ENCODE measurements at places on chromosomes 7 and 10.

DNA sequence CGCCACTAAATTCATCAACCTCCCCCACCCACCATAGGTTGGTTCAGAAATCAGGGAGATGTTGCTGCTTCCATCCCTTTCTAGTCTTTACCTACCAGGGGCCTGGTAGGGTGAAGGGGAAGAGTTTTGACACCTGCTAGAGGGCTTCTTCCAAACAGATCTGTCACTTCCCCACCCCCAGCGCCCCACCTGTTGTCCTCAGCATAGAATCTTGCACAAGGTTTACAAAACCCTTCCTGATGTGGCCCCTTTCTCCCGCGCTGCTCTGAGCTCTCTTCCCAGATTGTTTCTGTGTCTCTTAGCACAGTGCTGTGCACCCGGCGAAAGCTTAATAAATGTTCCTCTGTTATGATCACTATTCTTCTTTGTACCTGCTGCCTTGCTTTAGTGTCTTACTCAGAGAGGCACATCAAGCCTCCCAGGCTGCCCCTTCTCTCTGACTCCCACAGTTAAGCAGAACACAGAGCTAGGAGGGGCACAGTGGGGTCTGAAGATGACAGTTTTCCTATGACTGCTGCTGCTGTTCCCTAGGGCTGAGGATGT lies 11.2 kb upstream of the C10orf95 start:
- no peak for DNase-seq

DNA sequence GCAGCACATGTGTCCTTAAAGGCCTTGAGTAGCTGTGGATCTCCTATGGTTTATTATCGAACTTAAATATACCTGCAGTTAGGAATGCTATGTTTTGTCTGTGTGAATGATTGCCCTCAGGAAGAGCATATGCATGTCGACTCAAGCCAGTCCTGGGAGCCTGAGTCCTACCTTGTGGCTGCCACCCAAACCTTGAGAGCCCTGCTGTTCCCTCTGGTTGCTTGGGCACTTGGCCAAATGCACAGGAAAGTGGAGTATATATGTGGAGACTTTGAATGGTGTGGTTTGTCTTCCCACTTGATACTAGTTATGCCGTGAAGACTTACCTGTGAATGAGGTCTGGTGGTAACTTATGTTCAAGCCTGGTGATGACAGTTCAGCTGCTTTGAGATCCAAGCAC lies 409.8 kb downstream of the LRMDA start:
- no peak for DNase-seq

DNA sequence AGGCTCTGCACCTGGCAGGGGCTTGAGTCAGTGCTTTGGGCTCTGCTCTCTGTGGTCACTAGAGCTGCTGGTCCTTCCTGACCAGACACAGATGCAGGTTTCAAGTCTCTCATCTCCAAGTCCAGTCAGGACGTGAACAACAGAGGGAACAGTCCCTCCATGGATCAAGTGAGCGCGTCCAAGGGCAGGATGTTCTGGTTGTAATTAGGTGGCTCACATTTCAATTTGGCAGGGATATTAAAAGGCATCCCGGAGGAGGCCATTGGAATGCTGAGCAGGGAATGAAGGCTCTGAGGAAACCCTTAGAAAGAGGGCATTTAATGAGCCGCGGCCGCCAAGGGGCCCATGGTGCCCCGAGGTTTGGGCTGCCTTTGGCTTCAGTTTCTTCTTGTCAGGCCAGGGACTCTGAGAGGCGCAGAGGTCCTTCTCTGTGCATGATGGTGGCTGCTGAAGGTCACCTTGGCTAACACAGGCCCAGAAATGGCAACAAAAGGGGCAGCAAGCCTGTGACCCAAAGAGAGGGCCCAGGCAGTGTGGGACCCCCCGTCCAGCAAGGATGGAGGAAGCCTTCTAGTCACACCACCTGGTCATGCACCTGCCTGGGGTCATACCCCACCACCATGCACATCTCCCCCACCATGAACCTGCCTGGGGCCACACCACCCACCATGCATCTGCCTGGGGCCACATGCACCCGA lies 30.7 kb upstream of the INPP5A start:
- DNase-seq, result no peak

DNA sequence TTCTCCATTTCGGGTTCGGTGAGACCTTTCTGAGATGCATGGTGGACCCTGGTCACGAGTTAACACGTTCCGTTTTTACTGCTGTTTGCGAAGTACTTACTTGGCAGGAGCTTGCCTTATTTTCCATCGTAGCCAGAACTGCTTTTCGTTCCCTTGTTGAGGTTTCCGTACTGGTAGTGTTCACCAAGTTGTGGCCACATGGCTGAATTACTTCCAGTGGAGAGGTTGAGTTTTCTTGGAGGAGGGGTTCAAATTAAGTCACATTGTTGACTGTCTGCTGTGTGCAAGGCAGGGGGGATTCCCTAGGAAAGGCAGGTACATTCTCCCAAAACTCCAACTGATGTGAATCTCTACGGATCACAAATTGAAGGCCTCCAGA lies 4.0 kb downstream of the MXI1 start:
- peak; percentile 49 for DNase-seq

GRCh38 chr7:28083164-28083997 lies 97.2 kb downstream of the JAZF1 start:
- DNase-seq, result peak; percentile 91

- DNase-seq, result no peak
Measured at GRCh38 chr7:91614431-91614830, 266.1 kb downstream of the MTERF1 start.

- DNase-seq, result no peak
Measured at GRCh38 chr10:131445623-131446022, 134.1 kb upstream of the TCERG1L start.

GRCh38 chr7:98091061-98091460 lies 15.6 kb upstream of the LMTK2 start:
- DNase-seq, result no peak

GRCh38 chr10:96873756-96874467 lies 41.8 kb downstream of the LCOR start:
- DNase-seq, result no peak

DNA sequence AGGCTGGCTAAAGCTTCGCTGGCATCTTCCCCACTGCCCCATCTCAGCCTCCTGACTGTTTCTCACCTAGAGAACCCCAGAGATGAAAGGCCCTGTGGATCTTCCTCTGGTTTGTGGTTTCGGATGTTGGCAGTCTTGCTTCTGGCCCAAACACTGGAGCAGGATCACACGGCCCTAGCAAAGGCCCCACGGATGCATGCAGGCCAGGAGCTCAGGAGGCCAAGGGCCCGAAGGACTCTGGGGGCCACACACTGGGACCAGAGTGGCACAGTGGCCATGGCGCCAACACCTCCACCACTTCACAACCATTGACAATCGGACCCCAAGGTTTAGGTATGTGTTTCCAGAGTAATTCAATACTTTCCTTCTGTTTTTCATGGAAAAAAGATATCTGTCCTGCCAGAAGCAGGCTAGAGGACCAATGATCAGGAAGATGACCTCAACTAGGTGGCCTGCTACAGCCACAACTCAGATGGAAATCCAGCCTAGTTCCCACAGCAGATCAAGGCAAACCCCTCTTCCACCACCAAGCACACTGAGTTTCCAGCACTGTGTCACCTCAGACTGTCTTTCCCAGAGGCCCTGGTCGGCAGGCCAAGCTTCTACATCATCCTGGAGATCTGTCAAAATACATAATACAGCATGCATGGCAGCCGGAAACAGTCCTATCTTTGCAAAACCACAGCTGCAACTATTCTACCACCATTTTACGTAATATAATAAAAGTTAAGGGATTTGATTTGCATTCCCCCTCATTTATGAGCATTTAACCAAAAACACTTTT lies 53.0 kb downstream of the CTBP2 start:
- no peak for DNase-seq

DNA sequence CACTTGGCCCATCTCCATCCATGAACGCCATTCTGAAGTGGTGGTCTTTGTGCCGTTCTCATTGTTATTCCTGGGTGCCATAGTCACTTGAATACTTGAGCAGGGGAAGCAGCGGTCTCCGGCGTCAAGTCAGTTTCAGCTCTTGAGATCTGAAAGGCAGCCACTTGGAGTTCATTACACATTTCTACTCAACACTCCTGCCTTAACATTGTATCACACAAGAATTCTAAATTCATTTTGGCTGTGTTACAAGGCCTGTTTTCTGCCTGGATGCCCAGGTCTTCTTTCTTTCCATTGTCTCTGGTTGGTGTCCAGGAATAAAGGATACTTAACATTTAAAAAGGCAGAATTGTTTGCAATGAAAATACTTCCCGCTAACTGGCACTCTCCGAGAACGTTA lies 69.0 kb upstream of the RAB11FIP2 start:
- no peak for DNase-seq

- DNase-seq, result no peak
Measured at GRCh38 chr10:100786591-100786990, 41.2 kb downstream of the PAX2 start.

DNA sequence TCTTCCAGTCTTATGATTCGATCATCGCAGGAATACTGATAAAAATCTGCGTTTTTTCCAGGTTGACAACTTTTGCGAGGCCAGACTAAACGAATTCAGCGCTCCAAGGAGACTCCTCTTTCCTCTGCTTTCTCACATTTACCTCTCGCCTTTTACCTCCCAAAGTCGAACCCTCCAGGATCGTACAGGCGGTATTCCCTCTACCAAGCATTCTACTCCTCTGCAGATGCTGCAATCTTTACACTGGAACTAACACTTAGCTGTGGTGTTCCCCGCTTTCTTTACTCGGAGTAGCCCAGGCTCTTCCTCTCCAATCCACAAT lies 449 bp downstream of the NUDT5 start:
- DNase-seq, result no peak

DNA sequence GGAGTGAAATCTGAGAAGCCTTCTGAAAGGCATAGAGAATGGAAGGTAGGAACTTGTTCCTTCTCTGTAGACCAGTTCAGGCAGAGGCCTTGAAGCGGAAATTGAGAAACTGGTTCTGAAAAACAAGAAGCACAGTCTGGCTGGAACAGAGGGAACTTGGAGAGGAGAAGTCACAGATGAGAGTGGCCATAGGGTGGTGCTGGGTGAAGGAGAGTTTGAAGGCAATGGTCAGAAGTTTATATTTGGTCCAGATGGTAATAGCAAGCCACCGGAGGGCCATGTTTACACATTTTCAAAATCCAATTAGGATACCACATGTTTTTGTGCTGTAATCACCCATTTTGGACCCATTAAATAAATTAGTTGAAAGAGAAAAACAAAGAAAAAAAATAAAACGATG lies 692.5 kb downstream of the INHBA start:
- DNase-seq, result peak; percentile 69

GRCh38 chr7:2737771-2738540 lies 50.0 kb downstream of the AMZ1 start:
- peak; percentile 71 for DNase-seq

DNA sequence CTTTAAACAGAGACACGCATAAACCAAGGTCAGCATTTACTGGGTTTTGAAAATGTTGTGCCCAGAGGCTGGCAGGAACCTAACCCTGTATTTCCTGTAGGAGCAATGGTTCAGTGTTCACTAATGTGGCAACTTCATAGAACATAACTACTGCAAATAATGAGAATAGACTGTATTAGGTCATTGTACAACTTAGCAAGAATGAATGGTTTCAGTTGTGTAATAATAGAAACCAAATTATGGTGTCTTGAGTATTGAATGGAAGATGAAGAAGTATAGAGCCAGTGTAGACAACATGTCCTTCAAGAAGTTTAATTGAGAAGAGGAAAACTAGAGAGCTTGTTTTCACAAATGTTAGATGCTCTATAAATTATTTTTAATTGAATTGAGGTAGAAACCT lies 172.5 kb downstream of the BUB3 start:
- no peak for DNase-seq

DNA sequence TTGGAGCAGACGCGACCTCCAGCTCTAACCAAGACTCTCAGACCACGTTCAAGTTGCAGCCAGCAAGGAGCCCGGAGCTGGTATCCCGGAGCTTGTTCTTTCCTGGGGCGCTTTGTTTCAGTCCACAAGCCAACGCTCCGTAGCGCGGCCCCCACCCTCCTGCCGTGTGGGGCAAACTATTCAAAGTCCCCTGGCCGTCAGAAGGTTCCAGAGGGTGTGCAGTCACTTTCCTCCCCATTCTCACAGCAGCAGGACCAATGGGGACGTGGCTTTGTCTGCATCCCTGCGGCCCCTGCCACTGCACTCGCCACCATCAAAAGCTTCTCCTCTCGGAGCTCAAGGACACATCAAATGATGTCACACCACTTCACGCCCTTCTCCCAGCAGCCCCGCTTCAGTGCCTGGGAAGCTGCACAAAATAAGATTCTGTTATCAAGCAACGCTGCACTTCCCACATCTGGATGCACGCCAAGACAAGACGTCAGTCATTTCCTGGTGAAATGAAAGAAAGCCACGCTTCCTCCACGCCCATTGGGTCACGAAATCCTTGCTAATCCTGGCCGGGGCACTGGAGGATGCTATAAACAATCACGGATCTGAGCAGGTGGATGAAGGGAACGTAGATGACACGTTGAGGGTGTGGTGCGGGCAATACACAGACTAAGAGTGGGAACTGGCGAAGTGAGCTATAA lies 348.2 kb downstream of the PTPRN2 start:
- DNase-seq, result no peak

GRCh38 chr10:125093974-125094705 lies 66.2 kb downstream of the CTBP2 start:
- DNase-seq, result no peak

- DNase-seq, result peak; percentile 55
Measured at GRCh38 chr7:30351286-30351685, 66.9 kb downstream of the ZNRF2 start.

DNA sequence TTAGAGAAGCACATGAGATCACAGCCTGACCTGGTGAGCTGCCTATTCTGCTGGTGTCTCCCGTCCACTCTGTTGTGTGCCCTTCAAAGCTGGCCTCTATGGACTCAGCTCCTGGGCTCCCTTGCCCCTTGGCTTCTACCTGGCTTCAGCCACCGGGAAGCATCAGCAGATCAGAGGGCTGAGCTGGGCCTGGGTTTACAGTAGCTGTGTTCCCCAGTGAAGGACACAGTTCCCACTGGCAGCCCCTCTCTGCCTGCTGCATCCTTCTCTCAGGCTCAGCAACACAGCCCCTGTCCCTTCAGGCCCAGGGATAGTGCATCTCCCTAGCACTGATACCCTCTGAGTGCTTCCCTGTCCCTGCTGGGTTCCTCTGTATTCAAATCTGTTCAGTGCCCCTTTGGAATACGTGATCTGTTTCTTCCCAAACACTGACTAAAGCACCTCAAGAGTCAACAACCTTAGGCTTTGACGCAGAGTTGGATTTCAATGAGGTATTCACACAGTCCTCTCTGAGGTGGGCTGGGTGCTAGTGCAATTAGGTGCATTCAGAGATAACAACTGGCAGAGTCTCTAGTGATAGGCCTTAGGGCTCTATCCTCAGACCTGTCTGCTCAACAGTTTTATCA lies 109.8 kb downstream of the GRID1 start:
- DNase-seq, result no peak

DNA sequence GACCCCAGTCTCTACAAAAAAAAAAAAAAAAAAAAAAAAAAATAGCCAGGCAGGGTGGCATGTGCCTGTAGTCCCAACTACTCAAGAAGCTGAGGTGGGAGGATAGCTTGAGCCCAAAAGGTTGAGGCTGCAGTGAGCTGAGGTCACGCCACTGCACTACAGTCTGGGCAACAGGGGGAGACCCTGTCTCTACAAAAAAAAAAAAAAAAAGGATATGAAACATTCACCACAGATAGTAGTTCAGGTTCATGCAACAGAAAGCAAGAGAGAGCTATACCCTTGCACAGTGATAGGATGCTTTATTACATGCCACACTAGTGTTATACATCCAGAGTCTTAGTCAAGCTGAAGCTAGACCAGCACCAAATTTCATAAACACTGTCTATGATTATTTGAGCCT lies 148.4 kb upstream of the KAT6B start:
- DNase-seq, result no peak

GRCh38 chr7:134703782-134704181 lies 57.1 kb downstream of the BPGM start:
- DNase-seq, result no peak

GRCh38 chr10:103708627-103709288 lies 146.6 kb downstream of the SH3PXD2A start:
- no peak for DNase-seq
